Ovary (tissue), 10 donors: ENCODE measurements at places on chromosomes 13 and 19. TPM values are rescaled to one million over a fixed set of nuclear protein-coding genes. Genes with fewer than 3 reads are reported as not detected.

Gene FLT1
- polyA plus RNA-seq = 7.3 TPM

- DNase-seq = no peak
These were observed 109.8 kb downstream of the SLC10A2 start for GRCh38 chr13:102956449-102956848.

GRCh38 chr13:106490569-106491321 is 44.7 kb downstream of the EFNB2 start:
- no peak for DNase-seq

DNA sequence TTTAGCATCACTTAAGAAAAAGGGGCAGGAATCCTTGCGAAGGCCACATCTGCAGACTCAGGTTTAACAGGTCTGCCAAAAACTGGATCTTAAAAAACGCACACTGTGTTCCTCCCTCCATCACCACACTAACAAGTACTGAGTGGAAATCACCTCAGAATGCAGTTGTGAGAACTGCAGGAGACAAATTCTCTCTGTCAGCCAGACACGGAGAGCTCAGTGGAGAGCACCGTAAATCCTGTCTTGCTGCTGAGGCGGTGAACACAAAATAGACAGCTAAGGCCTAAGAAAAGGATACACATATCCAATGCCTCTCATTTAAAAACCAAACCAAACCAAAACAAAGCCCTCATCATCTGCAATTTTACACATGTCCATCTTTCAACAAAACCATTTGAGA is 1287.6 kb downstream of the EFNB2 start:
- no peak for DNase-seq
